Fibroblast of skin of abdomen (primary cell): ENCODE measurements at places on chromosomes 3 and 15.

- DNase-seq: no peak
These were observed 209.0 kb downstream of the ARRDC4 start for GRCh38 chr15:98169551-98169950.

DNA sequence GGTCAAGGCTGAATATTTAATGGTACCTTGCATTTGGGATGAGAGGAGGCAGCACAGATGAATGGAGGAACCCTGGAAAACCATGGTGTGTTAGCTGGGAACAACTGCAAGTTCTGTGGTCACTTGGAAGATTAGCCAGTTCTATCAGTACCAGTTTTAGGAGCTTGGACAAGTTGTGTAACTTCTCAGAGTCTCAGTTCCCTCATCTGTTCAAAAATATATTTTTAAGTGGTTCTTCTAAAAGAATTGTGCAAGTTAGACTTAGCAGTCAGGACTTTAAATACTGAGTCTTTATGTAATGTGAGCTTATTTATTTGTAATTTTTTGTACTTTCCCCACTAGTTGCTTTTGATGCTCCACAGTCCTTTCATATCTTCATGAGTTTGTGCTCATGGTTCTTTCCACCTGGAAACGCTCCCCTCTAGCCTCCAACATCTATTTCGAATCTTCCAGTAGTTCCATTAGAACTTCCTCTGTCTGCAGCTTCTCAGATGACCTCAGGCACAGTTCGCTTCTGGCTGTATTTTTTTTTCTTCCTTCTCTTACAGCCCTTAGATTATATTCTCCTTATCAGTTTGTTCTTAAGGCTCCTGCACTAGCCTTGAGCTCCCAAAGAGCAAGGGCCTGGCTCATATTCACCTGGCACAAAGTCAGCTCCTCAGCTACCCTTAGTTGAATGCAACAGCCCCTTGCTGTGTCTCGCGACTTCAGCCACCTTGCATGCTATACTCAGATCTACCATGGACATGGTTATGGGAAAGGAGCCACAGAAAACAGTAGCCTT lies 27.1 kb downstream of the ITPR1 start:
- no peak for DNase-seq

GRCh38 chr3:132593947-132594323 lies 3.1 kb upstream of the ACKR4 start:
- DNase-seq: peak; percentile 87

GRCh38 chr3:52493232-52494017 lies 1.7 kb upstream of the STAB1 start:
- DNase-seq: no peak

GRCh38 chr3:61805510-61806080 lies 244.2 kb downstream of the PTPRG start:
- no peak for DNase-seq

DNA sequence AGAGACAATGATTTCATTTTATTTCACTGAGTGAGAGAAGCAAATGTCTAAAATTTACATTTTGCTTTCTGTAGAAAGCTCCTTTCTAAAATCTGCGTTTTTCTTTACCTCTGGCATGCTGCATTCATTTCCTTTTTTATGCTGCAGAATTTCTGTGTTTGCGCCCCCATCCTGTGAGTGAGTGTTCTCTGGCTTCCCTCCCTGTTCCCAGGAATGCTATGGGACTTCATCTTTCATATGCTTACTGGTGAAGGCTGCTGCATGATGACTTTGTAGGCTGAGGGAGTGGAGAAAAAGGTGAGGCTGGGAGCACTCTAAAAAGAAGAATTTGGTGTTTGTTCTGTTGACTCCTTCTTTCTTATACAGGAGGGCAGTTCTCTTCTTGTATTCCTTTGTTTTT lies 7.7 kb upstream of the TMC3 start:
- DNase-seq: no peak

DNA sequence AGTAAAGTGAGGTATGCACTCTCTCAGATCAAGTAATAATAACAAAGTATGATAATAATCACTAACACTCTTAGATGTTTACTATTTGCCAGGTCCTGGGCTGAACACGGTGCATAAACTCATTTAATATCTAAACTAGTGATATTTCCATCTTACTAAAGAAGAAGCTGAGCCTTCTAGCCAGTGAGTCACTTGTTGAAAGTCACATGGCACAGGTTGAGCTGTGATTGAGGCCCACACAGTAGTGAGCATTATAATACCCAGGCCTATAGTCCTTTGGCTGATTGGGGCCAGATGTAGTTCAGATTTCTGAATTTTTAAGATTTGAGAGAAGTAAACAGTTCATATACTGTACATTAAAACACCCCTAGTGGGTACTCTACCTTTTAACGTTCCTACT lies 93.2 kb upstream of the CCDC80 start:
- DNase-seq: peak; percentile 37

- no peak for DNase-seq
These were observed 91.8 kb downstream of the TMEM266 start for GRCh38 chr15:76151599-76151974.

DNA sequence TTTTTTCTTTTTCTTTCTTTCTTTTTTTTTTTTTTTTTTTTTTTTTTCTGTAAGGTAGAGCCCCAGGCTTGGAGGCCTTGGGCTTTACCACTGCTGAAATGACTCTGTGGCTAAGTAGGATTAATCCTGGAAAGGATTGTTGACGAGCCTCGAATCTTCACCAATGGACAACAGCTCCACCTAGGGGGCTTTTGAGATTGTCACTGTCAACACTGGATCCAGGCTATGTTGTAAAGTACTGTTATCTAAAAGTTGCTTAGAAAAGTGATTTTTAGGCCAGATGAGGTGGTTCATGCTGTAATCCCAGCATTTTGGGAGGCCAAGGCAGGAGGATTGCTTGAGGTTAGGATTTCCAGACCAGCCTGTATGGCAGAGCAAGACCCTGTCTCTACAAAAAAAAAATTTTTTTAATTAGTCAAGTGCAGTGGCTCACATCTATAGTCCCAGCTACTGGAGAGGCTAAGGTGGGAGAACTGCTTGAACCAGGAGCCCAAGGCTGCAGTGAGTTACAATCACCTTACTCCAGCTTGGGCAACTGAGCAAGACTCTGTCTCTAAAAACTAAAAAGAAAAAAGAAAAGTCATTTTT lies 41.6 kb downstream of the KLHL18 start:
- DNase-seq: peak; percentile 81

GRCh38 chr15:75136118-75136517 lies 65.6 kb upstream of the C15orf39 start:
- no peak for DNase-seq

DNA sequence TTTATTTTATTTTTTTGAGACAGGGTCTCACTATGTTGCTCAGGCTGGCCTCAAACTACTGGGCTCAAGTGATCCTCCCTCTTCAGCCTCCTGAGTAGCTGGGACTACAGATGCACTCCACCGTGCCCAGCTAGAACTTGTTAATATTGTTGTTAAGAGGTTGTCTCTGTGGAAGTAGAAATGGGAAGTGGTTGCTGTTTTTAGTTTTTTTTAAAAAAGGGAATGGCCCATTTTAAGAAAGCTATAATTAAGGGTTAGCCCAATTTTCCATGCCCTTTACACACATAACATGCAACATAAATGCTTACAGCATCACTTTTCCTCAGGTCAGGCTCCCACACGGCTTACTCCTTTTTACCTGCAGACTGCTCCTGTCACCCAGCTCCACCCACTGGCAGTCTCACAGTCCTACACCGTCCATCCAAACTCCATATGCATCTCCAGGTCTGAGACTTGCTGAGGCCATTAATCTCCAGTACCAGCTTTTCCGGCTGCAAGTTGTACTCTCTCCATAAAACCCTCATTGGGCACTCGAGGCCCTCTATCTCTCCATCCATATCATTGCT lies 19.8 kb downstream of the MORC1 start:
- no peak for DNase-seq

- DNase-seq: peak; percentile 75
These were observed 11.7 kb downstream of the ATP6V1A start for GRCh38 chr3:113758389-113759024.

DNA sequence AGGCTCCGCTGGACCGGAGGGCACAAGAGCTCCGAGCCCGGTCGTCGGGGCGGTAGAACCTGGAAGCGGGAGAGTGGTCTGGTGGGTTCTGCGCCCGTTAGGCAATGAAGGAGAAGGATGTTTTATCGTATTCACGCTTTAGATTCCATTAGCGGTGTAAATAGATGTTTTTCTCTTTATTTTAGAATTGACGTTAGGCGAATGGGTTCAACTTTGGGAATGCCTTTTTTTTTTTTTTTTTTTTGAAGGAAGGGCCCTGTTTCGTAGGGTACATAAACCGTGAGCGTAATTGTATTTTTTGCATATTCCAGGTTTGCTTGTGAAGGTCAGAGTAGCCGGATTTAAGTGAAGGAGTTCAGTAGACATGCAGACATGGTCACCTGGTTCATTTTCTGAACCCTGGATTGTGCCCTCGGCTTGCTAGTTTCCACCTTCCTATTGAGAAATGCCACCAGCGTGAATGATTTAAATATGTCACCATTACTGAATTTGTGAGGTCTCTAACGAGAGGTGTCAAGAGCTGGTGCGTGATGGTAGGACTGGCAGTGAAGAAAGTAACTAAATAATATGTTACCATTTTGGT lies 808 bp downstream of the RBM6 start:
- no peak for DNase-seq

- DNase-seq: no peak
These were observed 28.7 kb upstream of the DUSP7 start for GRCh38 chr3:52084954-52085680.

- DNase-seq: peak; percentile 65
These were observed at the start of gene SH3BP5 for GRCh38 chr3:15332405-15333098. SH3BP5 (minus strand) TSS chr3:15332586; CDS start chr3:15332408, 178 bp downstream.

- no peak for DNase-seq
These were observed 62.3 kb downstream of the TMEM39A start for GRCh38 chr3:119401069-119401468.

- DNase-seq: no peak
These were observed 159.3 kb upstream of the TLE3 start for GRCh38 chr15:70257047-70257446.

GRCh38 chr3:115052906-115053305 lies 94.2 kb downstream of the ZBTB20 start:
- no peak for DNase-seq

GRCh38 chr3:66567077-66567476 lies 66.3 kb upstream of the LRIG1 start:
- DNase-seq: peak; percentile 97

DNA sequence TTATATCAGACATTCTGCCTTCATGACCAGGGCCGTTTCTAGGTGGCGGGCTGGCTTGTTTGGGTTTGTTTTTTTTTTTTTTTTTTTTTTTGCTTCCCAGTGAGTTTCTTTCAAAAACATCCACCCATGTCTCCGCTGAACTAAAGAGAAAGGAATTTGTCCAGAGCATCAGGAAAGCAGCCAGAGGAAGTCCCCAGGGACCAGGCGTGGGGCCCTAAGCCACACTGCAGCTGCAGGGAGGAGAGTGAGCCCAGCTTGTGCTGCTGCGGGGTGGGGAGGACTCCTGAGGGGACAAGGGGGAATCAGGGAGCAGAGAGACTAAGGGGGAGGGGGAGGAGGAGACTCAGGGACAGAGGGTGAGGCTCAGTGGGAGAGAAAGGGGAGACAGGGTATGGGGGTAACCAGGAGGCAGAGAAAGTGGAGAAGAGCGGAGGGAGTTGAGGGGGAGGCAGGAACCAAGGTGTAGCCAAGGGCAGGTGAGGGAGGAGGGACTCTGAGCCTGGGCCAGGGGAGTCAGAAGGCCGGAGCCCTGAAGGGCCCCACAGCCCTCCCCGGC lies 49.5 kb downstream of the CYP11A1 start:
- peak; percentile 97 for DNase-seq

DNA sequence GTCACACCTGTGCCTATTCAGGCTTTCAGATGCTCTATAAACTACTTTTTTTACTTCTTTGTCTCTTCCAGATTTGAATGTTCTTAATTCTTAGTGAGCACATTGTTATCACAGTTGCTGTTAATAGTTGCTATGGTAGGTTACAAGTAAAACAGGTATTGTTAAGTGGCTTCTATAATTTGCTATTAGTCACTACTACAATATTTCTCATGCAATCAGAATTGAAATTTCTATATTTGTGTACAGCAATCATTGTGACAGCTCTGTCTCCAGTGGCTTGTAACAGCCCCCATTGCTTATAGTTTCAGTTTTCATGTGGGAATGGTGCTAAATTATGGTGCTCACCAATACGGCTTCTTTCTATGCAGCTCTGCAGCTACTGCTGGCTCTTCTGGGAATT lies 318.4 kb upstream of the GOLIM4 start:
- DNase-seq: no peak

DNA sequence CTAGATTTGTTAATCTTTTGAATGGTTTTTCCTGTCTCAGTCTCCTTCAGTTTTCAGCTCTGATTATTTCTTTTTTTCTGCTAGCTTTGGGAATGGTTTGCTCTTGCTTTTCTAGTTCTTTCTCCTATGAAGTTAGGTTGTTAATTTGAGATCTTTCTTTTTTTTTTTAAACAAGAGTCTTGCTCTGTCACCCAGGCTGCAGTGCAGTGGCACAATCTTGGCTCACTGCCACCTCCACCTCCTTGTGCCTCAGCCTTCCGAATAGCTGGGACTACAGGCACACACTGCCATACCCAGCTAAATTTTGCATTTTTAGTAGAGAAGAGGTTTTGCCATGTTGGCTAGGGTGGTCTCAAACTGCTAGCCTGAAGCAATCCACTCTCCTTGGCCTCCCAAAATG lies 56.7 kb downstream of the UQCC5 start:
- DNase-seq: no peak

DNA sequence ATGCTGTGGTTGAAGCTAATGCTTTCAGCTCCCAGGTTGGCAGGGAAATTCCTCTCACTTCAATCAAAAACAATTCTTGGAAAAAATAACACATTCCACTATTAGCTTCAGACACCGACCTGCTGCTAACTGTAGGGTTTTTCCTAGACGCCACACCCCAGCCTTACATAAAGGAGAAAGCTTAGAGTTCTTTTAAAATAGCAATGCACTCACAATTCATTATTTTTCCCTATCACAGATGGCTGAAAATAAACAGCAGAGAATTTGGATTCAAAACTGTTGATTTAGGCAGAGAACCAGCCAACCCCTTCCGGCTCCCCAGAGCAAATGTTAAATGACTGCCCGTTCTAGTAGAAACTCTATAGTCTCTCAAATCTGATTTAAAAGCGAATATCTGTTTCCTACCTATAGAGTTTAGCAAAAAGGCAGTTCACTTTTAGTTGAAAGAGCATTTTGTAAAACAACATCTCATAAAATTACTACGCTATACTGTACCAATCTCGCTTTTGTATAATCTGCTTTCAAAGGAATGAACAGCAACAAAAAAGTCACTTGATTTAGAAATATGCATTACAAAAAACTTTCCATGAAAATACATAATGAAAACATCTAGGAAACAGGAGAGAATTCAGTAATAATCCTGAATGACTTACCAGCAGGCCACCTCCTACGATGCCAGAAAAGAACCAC lies 586 bp downstream of the TM4SF1 start:
- peak; percentile 38 for DNase-seq

DNA sequence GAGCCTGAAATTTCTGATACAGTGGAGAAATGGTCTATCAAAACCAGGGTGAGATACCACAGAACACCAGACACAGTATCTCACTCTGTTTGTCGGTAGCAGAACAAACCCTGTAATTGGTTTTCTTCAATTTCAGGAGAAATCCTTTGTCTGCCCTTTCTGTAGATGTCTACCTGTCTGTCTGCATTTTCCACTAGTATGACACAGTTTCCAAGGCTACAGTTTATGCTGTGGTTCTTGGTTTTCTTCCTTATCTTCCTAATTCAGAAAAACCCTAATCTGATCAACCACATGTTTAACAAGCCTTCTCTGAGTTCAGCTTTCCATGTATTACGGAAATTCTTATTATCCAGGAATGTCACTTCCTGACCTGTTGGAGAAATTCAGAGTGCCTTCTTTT lies 70.8 kb downstream of the SCN11A start:
- DNase-seq: no peak
